Ecto neural progenitor cell (in vitro differentiated cells): ENCODE measurements at places on chromosomes 7 and 10.

DNA sequence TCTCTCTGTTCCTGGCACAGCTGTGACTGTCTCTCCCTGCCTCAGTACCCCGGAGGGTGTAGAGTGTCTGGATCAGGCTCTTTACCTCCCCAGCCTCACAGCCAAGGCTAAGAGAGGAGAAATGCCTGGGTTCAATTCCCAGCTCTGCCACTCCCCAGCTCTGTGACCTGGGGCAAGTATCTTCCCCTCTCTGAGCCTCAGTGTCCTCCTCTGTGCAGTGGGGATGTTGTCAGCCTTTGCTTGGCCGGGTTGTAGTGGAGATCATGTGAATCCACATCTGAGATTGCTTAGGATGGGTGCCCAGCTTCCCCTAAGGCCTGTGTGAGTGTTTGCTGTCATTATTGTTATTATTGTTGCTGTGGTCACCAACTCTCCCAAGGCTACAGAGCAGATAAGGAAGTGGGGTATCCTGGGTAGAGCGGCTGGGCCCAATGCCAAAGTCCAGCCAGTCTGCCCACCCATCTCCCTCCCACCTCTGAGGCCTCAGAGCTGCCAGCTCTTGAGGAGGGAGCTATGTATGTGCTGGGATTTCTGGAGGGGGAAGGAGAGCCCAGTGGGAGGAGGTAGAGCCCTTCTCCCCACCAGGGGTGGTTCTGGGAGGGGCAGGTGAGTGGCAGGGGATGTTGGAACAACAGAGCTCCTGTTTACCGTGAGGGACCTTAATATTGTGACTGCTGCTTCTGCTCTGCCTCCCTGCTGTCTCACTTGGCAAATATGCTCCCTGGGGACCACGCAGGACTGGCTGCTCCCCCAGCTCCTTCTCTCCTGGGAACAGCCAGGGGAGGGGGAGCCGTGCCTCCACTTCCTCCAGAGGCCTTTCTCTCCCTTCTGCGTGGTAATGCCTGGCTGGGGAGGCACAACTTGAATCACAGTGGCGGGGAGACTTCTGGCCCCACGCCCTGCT, 170.5 kb downstream of the RPS24 start:
- no peak for DNase-seq

- DNase-seq, result no peak
Observed at GRCh38 chr10:95445223-95445836, 115.8 kb downstream of the SORBS1 start.

DNA sequence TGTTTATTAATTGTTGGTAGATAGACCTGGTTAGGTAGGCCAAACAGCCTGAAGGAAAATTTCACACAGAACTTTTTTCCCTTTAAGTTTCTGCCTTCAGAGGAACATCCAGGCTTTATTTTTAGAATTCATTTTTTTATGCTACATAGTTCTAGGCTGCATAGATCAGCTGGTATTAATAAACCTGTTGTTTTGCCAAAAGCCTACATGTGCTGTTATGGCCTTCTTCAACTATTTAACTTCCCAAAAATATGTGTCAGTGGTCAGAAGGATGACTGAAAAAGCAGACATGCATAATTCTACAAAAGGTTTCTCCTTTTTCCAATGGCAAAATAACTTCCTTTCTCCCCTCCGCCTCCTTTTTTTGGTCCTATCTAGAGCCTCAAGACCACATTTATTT, 303.0 kb upstream of the DKK1 start:
- DNase-seq, result no peak

DNA sequence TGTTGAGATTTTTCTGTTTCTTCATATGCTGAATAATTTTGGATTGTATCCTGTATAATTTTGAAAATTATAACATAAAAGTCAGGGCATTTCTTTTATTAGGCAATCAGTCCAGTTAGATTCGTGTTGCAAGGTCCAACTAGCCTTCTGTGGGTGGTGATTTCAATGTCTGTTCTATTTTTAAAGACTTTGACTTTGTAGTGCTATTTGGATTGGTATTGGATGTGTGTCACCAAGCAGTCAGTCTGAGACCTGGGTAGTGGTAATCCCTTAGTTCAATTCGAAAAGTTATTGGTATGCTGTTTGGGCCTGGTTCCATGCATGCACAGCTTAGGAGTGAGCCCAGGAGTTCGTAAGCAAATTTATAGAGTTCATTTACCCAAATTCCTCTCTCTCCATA, 82.2 kb downstream of the EPDR1 start:
- no peak for DNase-seq

- no peak for DNase-seq
Observed at GRCh38 chr7:78164459-78164858, 365.9 kb downstream of the PHTF2 start.

DNA sequence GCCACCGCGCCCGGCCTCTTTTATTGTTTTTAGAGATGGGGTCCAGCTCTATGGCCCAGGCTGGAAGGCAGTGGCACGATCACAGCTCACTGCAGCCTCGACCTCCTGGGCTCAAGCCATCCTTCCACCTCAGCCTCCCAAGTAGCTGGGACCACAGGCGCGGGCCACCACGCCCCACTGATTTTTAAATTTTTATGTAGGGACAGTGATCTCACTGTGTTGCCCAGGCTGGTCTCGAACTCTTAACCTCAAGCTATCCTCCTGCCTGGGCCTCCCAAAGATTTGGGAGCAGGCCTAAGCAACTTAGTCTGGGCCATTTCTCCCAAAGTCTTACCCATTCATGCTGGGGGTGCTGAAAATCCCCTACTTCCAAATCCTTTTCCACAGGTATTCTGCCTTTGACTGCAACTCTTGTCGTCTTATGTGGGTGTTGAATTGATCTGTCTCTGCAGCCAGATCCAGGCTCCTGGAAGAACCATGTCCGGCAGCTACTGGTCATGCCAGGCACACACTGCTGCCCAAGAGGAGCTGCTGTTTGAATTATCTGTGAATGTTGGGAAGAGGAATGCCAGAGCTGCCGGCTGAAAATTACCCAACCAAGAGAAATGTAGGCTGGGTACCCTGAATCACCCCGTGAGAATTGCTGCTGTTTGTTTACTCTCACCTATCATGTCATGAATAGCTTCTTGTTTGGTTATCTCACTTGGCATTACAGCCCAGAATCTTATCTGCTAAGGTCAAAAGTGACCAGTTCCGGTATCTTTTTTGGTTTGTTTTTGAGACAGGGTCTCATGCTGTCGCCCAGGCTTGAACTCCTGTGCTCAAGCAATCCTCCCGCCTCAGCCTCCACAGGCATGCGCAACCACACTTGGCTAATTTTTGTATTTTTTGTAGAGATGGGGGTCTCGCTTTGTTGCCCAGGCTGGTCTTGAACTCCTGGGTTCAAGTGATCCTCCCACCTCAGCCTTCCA, 1.1 kb downstream of the ZDHHC4 start:
- no peak for DNase-seq

DNA sequence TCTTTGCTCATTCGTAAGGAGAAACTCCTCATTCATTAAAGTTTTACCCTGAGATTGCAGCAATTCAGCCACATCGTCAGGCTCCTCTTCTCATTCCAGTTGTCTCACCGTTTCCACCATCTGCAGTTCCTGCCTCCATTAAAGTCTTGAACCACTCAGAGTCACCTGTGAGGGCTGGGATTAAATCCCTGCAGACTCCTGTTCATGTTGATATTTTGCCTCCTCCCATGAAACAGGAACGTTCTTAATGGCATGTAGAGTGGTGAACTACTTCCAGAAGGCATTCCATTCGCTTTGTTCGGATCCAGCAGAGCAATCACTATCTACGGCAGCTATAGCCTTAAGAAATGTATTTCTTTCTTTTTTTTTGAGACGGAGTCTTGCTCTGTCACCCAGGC, 96.5 kb upstream of the FAM20C start:
- no peak for DNase-seq

- DNase-seq, result no peak
Observed at GRCh38 chr7:154729056-154729455, 273.9 kb downstream of the PAXIP1 start.

DNA sequence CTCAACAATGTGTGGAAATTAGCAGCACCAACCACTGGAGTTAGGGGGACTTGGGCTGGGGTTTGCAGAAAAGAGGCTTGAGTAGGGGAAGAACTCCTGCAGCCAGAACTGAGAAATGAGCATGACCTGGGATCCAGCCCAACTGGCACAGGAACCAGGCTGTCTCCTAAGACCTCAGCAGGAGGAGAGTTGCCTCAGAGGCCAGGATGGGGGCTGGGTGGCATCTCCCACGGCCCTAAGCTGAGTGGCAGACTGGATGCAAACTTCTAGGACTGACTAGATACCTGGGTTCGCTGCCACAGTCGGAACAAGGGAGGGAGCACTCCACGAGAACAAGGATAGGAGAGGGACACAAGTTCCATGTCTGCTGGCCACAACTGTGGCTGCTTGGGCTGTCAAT, 62.6 kb downstream of the RNF32 start:
- no peak for DNase-seq

DNA sequence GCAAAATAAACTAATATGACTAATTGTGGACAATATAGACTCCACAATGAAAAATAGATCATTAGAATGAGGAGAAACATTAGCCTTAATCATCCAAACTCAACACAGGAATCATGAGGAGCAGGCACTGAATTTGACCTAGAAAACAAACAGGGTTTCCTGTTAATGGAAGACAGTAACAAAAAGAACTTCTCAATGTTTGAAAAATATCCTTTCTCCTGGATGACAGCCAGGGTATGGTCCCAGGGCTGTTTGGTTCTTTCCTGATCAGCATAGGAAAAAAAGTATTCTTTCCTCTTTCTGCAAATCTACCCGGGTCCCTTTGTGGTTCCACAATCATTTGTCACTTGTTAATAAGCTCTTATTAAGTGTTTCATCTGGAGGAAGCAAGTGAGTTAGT, 145.3 kb upstream of the SVIL start:
- DNase-seq, result no peak

- DNase-seq, result no peak
Observed at GRCh38 chr7:66377045-66377444, 171.9 kb downstream of the TPST1 start.

GRCh38 chr10:123726836-123727235, 60.7 kb downstream of the GPR26 start:
- no peak for DNase-seq

DNA sequence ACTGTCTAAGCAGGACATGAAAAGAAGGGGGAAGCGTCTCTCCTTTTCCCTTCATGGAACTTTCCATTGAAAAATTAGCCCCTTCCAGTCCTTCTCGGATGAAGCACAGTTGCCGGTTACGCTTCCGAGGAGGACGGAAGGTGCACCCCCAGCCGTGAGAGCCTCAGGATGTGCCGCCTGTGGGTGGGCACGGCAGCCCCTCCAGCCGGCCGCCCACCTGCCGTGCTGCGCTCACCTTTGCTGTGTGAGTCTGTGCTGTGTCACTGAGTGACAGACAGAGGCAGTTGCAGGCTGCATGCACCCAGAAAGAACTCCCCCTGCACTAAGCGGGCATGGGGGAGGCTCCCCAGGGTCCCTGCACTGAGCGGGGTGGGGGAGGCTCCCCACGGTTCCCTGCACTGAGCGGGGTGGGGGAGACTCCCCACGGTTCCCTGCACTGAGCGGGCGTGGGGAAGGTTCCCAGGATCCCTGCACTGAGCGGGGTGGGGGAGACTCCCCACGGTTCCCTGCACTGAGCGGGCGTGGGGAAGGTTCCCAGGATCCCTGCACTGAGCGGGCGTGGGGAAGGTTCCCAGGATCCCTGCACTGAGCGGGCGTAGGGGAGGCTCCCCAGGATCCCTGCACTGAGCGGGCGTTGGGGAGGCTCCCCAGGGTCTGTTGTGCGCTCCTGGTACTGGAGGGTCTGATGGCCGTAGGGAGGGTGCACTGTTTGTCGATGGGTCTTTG, 74.2 kb downstream of the DNAJB6 start:
- DNase-seq, result no peak

DNA sequence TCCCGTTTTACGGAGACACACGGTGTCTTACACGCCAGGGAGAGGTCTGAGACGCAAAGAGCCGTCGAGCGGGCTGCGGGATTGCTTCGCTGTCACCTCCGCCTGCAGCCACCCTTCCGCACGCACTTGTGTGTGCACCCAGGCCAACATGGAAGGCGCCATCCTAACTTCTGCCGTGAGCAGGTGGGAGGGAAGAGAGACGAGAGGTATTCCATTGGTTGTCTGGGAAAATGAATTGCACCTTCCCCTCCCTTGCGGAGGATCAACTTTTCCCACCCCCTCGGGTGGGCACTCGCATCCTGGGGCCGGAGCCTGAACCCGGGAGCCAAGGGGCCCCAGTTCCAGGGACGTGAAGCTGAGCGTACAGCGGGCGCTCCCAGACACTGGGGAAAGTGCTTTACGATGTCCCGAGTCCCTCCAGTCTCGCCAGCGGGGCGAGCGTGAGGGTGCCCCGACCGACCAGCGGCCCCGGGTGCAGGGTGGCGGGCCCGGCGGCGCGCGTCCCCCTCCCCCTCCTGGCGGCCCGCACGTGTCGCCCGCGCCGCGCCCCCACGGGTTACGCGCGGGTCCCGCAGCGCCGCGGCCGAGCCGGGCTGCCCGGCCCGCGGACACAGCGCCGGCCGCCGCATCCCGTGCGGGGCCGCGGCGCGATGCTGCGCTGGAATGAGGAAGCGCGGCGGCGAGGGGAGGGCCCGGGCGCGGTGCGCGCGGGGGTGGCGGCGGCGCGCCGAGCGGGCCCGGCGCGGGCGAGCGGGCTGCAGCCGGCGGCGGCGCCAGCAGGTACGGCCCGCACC, 984 bp upstream of the IKZF1 start:
- peak; percentile 51 for DNase-seq

GRCh38 chr10:112519133-112519761, 72.2 kb downstream of the VTI1A start:
- DNase-seq, result no peak

DNA sequence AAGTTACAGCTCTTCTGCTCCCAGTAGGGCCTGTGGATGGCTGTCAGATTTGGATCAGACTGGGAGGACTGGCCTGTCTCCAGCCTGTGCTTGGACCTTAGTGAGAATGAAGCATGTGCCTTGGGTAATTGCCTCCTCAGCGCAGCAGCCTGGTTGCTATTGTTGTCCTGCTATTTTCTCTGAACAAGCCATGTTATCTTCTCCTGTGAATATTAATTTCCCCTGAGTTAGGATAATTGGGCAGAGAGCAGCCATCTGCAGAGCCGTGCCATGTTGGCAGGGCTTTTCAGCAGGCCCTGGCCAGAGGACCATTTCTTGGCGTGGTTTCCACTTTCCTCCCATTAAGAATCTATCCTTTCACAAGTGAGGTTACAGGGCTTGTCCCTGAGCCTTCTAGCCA, 497.3 kb downstream of the SORCS3 start:
- DNase-seq, result no peak

DNA sequence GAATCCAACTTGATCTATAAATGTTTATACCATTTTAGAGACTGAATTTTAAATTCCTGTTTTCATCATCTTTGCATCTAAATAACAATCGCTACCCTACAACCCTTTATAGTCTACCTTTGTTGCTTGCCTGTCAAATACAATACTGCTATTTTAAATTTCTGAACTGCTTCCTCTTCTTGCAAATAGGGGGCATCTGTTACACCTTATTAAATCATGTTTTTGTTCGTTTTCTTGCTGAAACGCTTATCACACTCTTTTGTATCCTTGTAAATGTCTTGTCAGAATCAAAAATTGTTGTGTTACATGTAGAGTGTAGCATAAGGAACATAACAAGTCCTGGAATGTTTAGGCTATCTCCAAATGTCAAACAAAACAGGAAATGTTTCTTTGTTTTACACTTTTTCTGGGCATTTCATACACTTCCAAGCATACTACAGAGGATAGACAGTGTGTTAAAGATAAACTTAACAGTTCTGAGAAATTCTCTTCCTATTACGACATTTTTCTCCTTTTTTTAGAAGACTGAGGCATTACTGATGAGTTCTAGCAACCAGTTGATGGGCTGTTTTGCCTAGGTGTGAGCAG, 281.3 kb downstream of the GPR158 start:
- no peak for DNase-seq

- DNase-seq, result no peak
Observed at GRCh38 chr10:88228130-88228529, 355.0 kb downstream of the RNLS start.

GRCh38 chr7:11779864-11780674, 51.9 kb downstream of the THSD7A start:
- DNase-seq, result no peak

- no peak for DNase-seq
Observed at GRCh38 chr7:157540606-157541294, 203.9 kb downstream of the DNAJB6 start.
